ENCODE measurements at places on chromosomes 16 and 17. TPM values are rescaled to one million over a fixed set of nuclear protein-coding genes. Genes with fewer than 3 reads are reported as not detected.

SCNN1G gene
- not detected for polyA plus RNA-seq

SEC14L1 gene
- 48.8 TPM for polyA plus RNA-seq

MT1M gene
- not detected for polyA plus RNA-seq

TAC4 gene
- polyA plus RNA-seq: not detected

KCNJ18 gene
- polyA plus RNA-seq: not detected

KRTAP4-6 gene
- polyA plus RNA-seq: not detected

ZPBP2 gene
- 1.5 TPM for polyA plus RNA-seq

SLC12A3 gene
- 0.72 TPM for polyA plus RNA-seq

MT1E gene
- polyA plus RNA-seq: 0.32 TPM

TBC1D26 gene
- 0.13 TPM for polyA plus RNA-seq

KRTAP1-5 gene
- not detected for polyA plus RNA-seq

ADCY7 gene
- polyA plus RNA-seq: 78.4 TPM

CLEC10A gene
- polyA plus RNA-seq: 0.99 TPM

ACSM2A gene
- polyA plus RNA-seq: not detected

HEATR9 gene
- 0.09 TPM for polyA plus RNA-seq

WNK4 gene
- polyA plus RNA-seq: 0.06 TPM
